Heart right ventricle (tissue), 16 donors: ENCODE measurements at places on chromosomes 5 and 9. TPM values are rescaled to one million over a fixed set of nuclear protein-coding genes. Genes with fewer than 3 reads are reported as not detected.

GRCh38 chr9:137955586-137955985 lies 78.0 kb downstream of the CACNA1B start:
- H3K4me1 ChIP-seq: no peaks in the 10 kb centered on the region
- no peak overlapping the region for H3K4me3 ChIP-seq
- DNase-seq: no peak
- no peaks in the 10 kb centered on the region for H3K36me3 ChIP-seq
- H3K27ac ChIP-seq: no peak overlapping the region
- no peaks in the 10 kb centered on the region for H3K27me3 ChIP-seq

DNA sequence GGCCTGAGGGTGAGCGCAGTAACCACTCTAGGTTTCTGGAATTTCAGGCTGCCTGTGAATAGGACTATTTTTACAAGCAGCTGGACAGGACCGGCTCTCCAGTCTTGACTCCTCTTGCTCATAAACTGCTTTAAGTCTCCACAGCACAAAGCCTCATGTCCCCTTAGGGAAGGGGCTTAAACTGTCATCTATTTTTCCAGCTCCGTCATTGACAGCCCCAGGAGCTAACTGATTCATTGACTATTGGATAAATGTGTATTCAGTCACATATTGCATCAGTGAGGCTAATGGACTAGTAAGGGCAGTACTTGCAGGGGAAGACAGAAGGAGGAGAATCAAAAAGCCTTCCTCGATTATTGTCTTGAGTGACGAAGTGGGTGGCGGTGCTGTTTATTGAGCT lies 719.4 kb upstream of the ADAMTS16 start:
- H3K27ac ChIP-seq: no peak overlapping the region
- DNase-seq: no peak
- no peaks in the 10 kb centered on the region for H3K4me1 ChIP-seq
- no peak overlapping the region for H3K4me3 ChIP-seq
- no peaks in the 10 kb centered on the region for H3K27me3 ChIP-seq

GRCh38 chr5:169538944-169539343 lies 44.6 kb upstream of the SPDL1 start:
- DNase-seq: peak; percentile 17
- no peak overlapping the region for H3K4me3 ChIP-seq
- H3K27me3 ChIP-seq: no peaks in the 10 kb centered on the region
- no peaks in the 10 kb centered on the region for H3K36me3 ChIP-seq
- no peak overlapping the region for H3K27ac ChIP-seq

- no peak overlapping the region for H3K27ac ChIP-seq
- no peak for DNase-seq
- H3K36me3 ChIP-seq: peaks cover 95% of the 10 kb centered on the region
- H3K4me3 ChIP-seq: no peak overlapping the region
- peaks cover 11% of the 10 kb centered on the region for H3K4me1 ChIP-seq
Measured at GRCh38 chr5:79759436-79759835, 69.8 kb downstream of the CMYA5 start.

The ZNF484 gene
- total RNA-seq: 7.6 TPM

The LIFR gene
- 36.1 TPM for total RNA-seq

The RAB3C gene
- total RNA-seq: 0.16 TPM
